ENCODE measurements at places on chromosomes 4 and X.

GRCh38 chrX:103539695-103540094 lies 20.4 kb upstream of the RAB40A start:
- peaks cover 29% of the 10 kb centered on the region for H3K4me1 ChIP-seq
- H3K27me3 ChIP-seq: no peaks in the 10 kb centered on the region
- no peak overlapping the region for H3K27ac ChIP-seq
- no peak overlapping the region for H3K4me3 ChIP-seq

GRCh38 chrX:30905321-30905720 lies 16.3 kb upstream of the TAB3 start:
- peaks cover 1% of the 10 kb centered on the region for H3K27me3 ChIP-seq
- no peaks in the 10 kb centered on the region for H3K4me1 ChIP-seq
- H3K4me3 ChIP-seq: no peak overlapping the region
- H3K36me3 ChIP-seq: no peaks in the 10 kb centered on the region

GRCh38 chr4:185186769-185187168 lies 17.0 kb downstream of the CFAP97 start:
- DNase-seq: no peak
- H3K36me3 ChIP-seq: peaks cover 7% of the 10 kb centered on the region
- H3K27ac ChIP-seq: no peak overlapping the region

DNA sequence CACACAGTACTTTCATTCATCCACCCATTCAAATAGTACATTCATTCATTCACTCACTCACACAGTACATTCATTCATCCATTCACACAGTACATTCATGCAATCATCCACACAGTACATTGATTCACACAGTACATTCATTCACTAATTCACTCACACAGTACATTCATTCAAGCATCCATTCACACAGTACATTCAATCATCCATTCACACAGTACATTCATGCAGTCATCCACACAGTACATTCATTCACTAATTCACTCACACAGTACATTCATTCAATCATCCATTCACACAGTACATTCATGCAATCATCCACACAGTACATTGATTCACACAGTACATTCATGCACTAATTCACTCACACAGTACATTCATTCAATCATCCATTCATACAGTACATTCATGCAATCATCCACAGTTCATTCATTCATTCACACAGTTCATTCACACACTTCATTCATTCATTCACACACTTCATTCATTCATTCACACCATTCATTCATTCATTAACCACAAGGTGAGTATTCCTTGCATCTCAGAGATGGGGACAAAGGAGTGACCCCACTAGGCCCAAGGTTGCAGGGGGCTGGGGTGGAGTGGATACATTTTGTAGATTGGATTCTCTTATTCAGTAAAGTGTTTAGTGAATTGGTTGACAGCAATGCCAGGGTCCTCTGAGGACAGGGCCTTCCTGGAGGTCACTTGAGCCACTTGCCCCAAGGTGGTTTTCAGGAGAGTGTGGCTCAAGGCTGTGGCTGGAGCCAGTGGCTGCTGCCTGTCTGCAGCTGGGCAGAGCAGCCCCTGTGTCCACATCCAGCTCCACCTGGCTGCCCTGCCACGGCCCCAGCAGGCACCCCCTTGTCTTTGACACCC lies 4.3 kb upstream of the SPON2 start:
- H3K4me1 ChIP-seq: peaks cover 13% of the 10 kb centered on the region
- H3K4me3 ChIP-seq: no peak overlapping the region
- H3K36me3 ChIP-seq: peaks cover 11% of the 10 kb centered on the region
- H3K27ac ChIP-seq: no peak overlapping the region
- no peak for DNase-seq
- no peaks in the 10 kb centered on the region for H3K27me3 ChIP-seq

All from chondrocyte (in vitro differentiated cells).